ENCODE measurements at places on chromosomes 6 and 20. TPM values are rescaled to one million over a fixed set of nuclear protein-coding genes. Genes with fewer than 3 reads are reported as not detected.

The RUNX2 gene
- 0.49 TPM for total RNA-seq

The MOXD1 gene
- 30.5 TPM for total RNA-seq

The UQCC2 gene
- 10.8 TPM for total RNA-seq

The CLPSL1 gene
- not detected for total RNA-seq

The THBD gene
- total RNA-seq: 1.7 TPM

The DBNDD2 gene
- total RNA-seq: 7.4 TPM

The CCDC170 gene
- 0.74 TPM for total RNA-seq

The PBX2 gene
- 21.4 TPM for total RNA-seq

The CEP250 gene
- 21.6 TPM for total RNA-seq

Data from temporal lobe (tissue), 4 donors.